Activated B cell treated with CpG ODN at 0.5 μM for 24 hours (primary cell): ENCODE measurements at places on chromosomes 4 and X.

DNA sequence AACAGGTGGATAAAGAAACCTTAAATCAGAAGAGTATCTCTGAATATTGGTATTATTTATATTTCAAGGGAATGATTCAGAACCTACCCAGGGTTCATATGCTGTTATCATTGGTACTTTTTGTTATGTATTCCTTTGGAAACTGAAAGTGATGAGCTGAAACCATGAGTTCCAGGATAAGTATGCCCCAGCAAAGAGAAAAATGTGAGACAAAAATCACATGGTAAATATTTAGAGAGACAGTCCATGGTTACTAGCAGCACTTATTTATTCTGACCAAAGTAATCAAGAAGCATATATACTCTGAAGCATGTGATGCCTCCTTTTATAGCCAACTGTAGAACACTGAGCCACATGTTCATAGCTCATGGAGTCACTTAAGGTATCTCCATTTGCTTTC lies 277.7 kb downstream of the ARAP2 start:
- no peak for DNase-seq

- DNase-seq, result no peak
Measured at GRCh38 chr4:147944249-147944648, 212.4 kb downstream of the ARHGAP10 start.

DNA sequence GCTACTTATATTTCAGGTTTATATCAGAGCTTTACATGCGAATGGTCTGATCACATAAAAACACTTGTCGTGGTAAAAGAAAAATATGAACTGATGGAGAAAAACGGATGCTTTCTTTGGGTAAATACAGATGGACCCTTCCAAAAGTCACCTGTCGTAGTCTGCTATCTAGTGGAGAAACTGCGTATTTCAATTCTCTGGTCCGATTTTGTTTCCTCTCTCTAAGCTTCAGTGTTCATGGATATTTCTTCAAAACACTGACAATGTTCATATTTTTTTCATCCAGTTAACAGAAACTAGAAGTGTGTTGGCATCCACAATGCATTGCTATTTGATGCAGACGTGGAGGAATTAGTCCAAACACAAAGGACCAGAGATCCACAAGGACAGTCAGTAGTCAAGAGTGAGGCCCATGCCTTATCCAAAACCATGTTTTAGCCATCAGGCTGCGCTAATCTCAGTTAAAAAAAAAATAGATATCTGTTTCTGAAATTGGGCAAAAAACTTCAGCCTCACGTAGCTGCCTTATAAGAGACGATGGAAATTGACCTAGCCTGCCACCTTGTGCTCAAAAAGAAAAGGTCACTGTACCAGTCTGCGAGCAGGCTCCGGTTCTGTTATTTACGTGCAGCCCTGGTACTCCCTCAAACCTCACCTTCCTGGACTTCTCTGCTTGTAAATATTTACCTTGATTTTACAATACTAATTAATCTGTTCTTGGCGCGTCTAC lies 16.0 kb downstream of the MEPE start:
- no peak for DNase-seq

- no peak for DNase-seq
Measured at GRCh38 chr4:81666491-81666890, 194.8 kb upstream of the RASGEF1B start.

DNA sequence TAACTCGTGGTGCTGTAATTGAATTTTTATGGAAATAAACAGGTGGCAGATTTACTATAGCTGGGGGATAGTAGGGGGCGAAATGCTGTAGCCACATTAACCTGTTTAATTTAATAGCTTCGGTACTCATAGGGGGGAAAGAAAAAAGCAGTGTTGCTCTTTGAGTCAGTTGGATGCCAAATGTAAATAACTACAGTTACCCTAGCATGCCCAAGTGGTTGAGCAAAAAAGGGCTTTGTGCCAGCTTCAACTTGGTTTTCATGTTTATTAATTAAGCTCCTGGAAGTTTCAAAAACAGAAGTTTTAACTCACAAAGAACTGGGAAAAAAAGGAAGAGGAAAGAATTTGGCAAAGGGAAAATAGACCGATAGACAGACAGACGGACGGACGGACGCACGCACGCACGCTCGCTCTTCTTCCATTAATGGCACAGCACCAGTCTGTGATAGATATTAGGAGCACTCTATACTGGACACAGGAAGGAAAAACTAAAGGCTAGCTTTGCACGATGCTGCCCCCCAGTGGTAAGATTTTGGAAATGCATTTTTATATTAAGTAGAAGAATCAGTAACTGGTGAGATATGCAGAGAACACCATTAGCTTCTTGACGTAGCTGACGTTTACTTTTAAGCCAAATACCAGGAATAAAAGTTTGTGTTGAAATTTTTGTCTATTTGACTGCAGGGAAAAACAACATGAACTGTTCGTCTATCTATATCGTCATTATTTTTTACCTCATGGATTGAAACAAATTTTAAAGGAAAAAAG lies 151.8 kb downstream of the SLC7A11 start:
- no peak for DNase-seq

GRCh38 chrX:19440713-19441112 lies 74.6 kb downstream of the MAP3K15 start:
- DNase-seq, result no peak

DNA sequence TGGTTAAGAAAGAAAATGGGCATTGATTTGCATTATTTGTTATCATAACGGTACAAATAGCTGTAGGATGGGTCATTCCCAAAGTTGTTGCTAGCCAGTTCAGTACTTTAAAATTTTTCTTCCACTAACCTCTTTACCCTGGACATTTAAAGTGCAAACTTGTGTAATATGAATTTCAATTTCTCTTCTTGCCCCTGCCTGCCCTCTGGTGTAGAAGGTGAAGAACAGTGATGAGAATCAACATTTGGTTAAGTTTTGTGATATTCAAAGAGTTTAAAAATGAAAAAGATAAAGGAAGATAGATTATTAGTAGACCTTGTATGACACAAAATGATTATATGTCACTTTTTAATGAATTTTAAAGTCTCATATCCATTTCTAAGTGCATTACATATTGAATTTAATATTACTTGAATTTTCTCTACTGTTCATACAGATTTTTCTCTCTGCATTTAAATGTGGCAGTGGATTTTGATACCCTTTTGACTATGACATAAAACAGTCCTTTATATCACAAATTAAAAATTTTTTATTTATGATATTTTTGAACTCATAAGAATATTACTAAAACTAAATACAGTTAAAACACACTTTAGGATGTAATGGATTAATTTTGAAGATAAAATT lies 337.7 kb downstream of the BMPR1B start:
- DNase-seq, result no peak

- DNase-seq, result no peak
Measured at GRCh38 chr4:104868533-104868932, 278.1 kb upstream of the TET2 start.

DNA sequence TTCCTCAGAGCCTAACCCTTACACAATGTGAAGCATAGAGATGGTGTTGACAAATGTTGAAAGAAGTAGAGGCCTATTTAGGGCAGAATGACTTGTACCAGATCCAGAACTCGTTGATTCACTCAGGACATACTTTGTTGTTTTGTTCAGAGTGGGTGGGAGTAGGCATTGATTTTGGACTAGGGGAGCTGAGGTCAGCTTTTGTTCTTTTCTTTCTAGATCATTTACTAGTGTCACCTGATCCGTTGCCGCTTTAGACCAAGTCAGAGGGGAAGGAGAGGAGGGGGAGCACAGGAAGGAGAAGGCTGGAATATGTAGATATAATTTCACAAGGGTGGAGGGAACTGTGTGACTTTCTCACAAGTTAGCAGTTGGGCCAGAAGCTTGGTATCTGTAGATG lies 282.4 kb upstream of the GPC4 start:
- no peak for DNase-seq

DNA sequence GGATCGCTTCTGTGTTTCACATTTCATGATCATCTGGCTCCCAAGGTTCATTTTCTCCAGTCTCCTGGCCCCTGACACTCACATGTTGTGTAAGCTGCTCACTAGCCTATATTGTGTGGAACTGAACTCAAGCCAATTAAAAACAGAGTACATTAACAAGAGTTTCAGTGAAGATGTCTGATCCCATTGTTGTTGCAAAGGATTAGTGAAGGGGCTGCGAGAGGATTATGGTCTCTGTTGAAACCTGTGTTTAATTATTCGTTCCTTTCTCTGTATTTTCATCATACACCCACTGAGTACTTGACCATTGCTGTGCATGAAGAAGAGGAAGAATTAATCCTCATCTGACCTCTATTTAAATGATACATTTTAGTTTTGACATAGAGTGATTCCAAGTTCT lies 54.7 kb downstream of the AFF2 start:
- DNase-seq, result no peak

GRCh38 chr4:183977707-183978106 lies 72.6 kb downstream of the STOX2 start:
- no peak for DNase-seq

DNA sequence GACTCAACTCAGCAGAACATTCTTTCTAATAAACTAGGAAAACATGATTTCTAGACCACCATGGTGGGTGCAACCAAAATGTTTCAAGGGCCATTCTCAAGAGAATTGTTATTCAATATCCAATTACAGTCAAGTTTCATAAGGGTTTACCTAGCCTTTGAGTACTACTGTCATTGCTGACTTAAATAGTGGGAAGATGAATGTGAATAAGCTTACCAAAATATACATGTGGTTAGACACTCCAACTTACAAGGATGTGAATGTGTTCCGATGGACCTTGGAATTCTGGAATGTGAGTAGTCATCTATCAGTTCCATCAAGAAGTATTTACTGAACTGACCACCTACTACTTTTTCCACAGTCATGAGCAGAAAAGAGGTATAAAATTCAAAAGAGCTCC lies 16.9 kb downstream of the SH3RF1 start:
- DNase-seq, result no peak

- DNase-seq, result no peak
Measured at GRCh38 chr4:101299899-101300540, 47.3 kb downstream of the PPP3CA start.

DNA sequence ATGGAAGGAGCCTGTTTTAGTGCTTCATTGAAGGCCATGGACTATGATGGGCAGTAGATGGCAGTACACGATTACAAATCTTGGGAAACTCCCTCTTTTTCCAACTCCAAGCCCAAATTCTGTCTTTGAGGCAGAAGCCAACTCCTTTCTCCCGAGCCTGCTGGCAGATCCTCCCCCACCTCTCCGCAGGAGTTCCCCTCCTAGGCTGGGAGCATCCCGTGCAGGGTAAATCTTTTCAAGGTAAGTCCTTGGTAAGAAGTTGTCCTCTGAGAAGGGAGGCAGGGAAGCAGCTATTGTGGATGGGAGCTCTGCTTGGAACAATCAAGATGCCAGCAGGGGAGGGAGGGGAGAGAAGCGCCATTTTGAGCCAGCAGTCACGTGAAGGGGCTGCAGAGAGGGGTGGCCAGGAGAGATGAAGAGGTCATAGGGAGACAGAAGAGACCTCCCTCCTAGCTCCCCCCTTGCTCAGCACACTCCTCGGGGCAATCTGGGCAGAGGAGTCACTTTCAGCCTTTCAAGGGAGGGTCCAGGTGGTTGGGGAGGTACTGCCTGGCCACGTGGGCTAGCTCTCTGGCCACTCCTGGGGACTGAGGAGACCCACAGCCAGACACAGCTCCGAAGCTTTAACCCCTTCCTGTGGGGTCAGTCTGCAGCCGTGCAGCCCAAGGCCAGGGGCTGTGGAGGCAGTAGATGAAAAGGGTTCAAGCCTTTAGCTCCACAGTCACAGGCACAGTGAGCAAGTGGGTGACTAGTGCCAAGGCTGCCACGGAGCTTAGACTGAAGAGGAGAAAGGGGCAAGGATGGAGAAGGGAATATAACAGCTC lies 9.6 kb downstream of the CC2D2A start:
- DNase-seq, result no peak

DNA sequence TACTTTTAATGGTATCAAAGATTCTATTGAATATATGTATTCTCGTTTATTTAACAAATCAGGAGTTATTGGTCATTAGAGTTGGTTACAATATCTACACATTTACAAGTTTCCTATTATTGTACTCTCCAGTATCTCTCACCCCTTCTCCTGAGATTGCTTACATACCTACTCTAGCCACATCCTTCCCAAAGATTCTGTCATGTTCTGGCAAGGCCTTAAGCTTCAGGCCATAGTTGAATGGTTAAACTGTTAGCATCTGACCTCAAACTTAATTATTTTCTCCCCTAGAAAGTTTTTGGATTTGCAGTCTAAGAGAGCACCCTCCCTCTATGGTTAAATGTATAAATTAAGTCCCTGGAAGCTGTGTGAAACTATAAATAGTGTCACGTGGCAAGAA lies 784.2 kb downstream of the GLUD2 start:
- DNase-seq, result no peak

- no peak for DNase-seq
Measured at GRCh38 chr4:121246698-121247097, 82.6 kb upstream of the TNIP3 start.

DNA sequence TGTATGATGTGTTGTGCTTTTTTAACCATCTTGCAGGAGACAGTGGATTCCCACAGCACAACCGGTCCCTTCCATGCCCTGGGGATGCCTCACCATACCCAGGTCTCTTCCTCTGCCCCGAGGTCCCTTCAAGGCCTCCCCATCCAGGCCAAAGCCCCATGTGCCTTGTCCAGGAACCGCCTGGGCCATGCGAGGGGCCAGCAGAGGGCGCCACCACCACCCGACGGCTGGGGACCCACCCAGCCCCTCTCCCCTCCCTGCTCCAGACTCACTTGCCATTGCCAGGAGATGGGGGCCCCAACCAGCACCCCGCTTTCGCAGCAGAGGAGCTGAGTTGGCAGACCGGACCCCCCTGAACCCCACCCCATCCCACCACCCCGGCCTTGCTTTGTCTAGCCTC lies 485.5 kb downstream of the TRAM1L1 start:
- DNase-seq, result no peak

GRCh38 chrX:43975796-43976195 lies 2.6 kb upstream of the NDP start:
- no peak for DNase-seq

- DNase-seq, result no peak
Measured at GRCh38 chrX:65196758-65197360, 220.6 kb upstream of the ZC4H2 start.

DNA sequence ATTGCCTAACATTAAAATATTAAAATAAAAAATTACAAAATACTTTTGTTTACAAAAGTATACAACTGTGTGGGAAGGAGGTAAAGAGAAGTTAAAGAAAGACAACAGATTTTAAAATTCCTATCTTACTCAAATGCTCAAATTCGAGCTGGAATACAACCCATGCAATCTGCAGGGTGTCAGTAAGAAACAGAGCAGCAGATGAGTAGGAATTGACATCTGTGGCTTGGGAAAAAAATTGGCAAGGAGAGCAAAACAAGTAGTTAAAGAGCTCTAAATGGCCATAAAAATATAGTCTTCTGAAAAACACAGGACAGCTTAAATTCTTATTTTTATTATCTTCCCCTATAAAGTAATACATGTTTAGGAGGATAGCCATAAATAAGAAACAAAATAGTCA lies 1609.0 kb upstream of the AGA start:
- DNase-seq, result no peak

GRCh38 chr4:120085705-120086104 lies 19.1 kb upstream of the MAD2L1 start:
- no peak for DNase-seq
